ENCODE measurements at places on chromosomes 1 and 21.

DNA sequence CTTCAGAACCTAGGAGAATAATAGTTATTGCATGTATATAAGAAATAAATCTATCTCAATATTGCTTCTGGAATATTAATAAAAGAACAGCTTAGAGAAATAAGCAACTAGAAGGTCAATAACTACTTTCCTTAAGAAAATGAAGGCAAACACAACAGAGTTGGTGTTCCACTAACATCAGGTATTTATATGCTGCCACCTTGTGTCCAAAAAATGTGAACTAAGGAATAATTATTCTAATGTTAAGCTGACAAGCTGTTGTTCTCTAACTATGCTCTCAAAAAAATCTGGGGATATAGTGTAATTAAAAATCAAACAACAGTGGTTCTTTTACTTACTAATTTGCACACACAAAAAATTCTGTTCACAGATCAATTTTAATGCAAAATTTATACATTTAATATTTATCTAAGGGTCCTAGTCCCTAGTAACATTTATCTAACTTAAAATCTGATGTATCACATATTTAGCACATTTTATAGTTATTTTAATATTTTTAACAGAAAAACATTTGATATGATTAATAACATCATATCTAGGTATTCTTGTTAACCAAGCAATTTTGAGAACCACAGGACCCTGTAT is 39.6 kb downstream of the UCHL5 start:
- DNase-seq = no peak

GRCh38 chr1:14887764-14888350 is 265.7 kb upstream of the TMEM51 start:
- no peak for DNase-seq

DNA sequence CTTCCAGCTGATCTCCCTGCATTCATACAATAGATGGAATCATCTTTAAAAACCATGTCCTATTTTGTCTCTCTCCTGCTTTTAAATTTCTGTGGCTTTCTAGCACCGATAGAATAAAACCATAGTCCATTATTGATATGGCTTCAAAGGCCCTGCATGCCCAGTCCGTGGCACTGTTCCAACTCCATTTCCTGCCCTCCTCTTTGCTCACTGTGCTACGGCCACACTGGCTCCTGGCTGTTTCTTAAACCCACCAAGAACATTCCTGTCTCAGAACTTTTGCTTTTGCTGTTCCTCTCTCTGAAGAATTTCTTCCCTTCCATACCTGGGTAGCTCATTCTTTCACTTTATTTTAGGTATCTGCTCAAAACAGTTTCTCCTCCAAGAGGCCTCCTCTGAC is 7.2 kb downstream of the SLAMF1 start:
- no peak for DNase-seq

GRCh38 chr1:233654658-233655280 is 40.9 kb downstream of the KCNK1 start:
- no peak for DNase-seq

DNA sequence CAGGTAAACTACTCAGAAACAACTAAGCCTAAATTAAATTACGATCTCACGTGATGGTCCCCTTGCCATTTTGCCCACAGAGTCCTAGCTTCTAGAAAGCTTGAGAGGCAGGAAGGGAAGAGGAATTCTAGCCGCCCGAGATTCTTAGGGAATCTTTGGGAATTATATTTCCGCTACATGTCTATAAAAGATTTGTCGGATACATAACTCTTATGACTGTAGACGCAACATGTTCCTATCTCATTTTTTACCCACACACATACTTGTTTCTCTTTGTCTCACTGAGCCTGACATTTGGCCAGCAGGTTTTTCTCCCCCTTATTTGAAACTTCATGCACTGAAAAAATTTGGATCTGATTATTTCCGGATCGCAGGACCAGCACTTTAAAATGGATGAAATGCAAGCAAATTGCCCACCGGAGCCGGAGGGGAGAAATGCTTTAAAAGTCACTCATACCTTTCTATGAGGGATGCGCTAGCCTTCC is 5.5 kb downstream of the GLIS1 start:
- no peak for DNase-seq

DNA sequence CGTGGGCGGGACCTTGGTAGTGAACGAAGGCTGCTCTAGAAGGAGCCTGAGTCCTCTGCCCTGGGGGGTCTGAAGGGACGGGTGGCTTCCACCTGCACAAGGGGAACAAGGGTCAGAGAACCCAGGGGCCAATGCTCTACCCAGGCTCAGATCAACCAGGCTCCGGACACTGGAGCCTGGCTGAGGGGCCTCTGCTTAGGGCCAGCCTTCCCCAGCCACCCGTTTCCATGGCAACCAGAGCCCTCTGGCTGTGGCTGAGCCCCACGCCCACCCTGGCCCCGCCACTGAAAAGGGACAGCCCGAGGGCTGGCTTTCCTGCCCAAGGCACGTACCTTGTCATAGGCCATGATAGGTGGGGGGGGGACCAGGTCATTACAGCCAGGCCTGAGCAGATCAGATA is 724.6 kb downstream of the PTPRU start:
- DNase-seq = no peak

DNA sequence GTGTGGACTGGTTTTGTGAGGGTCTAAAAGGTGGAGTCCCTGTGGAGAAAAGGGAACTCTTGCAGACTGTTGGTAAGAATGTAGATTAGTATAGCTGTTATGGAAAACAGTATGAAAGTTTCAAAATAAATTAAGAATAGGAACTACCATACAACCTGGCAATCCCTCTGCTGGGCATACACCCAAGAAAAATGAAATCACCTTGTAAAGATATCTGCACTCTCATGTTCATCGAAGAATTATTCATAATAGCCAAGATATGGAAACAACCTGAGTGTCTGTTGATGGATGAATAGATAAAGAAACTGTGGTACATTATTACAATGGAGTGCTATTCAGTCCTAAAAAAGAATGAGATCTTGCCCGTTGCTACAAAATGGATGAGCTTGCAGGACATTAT is 109.6 kb downstream of the TBX19 start:
- DNase-seq = no peak

DNA sequence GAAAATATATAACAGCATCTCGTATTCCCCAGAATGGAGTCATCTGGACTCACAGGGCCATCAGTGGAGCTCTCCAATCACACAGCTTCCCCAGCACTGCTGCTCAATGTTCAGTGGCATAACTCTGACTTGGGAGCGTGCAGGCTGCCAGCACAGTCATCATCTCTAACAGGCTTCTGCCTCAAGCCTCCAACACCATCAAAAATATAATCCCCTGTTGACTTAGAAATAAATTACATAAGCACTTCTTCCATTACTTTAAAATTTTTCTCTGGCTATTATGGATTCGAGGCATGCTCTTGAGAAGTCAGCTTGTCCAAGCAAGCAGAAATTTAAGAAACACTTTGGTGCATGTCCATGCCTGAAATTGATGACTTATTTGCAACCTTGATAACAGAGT is 6.2 kb downstream of the DUSP23 start:
- no peak for DNase-seq

GRCh38 chr1:192201303-192201702 is 43.0 kb downstream of the RGS18 start:
- no peak for DNase-seq

- no peak for DNase-seq
Measured at GRCh38 chr1:22731924-22732720, 21.5 kb downstream of the EPHB2 start.

- no peak for DNase-seq
Measured at GRCh38 chr1:8027748-8028570, 1.9 kb upstream of the ERRFI1 start.

DNA sequence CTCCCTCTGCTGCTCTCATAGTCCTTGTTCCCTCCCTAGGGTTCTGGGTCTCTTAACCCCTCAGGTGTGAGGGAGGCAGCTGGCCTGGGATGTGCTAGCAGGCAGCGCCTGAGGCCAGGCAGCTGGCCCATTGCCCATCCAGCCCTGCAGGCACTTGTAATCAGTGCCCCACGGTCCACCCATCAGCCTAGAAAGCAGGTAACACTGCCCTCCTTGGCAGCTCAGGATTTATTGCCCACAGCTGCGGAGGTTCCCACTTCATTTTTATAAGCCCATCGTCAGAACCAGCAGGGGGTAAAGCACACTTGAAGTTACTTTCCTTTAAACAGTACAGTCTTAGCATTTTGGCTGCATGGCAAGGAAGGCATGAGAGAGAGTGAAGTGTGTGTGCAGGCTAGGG is 70.6 kb downstream of the TMEM53 start:
- no peak for DNase-seq

- no peak for DNase-seq
Measured at GRCh38 chr21:35244514-35244913, 195.4 kb upstream of the RUNX1 start.

- DNase-seq = no peak
Measured at GRCh38 chr1:58907398-58907797, 123.6 kb upstream of the JUN start.

GRCh38 chr1:43554444-43554992 is 23.8 kb downstream of the PTPRF start:
- peak; percentile 19 for DNase-seq

- DNase-seq = no peak
Measured at GRCh38 chr1:169835647-169836046, 40.9 kb upstream of the METTL18 start.

DNA sequence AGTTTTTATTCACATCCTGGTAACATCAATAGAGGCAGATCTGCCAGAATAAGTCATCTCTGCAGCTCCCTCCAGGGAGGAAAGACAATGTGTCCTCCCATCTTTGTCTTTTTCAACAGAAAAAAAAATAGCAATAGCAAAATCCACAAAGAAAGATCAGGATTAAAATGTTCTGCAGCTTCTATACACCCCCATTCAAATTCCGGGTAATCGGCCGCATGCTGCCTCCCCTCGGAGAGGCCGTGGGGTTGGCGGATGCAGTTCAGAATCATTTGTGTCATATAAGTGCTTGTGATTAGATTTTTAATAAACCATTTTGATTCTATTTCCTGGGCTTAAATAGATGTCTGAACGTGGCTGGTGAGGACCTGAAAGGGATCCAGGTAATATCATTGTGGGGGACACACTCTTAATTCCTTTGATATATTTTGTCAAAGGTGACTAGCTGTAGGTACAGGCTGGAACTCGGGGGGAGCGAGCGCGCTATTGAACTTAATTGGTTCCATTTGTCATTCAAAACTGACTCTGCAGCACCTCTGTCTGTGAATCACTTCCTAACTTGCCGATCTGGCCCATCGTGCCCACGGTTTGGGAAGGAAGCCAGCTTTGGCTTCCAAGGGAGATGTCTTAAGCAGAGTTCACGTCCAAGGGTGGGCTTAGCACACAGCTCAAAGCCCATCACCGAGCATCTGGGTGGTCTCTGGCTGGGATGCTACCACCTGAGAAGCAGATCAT is 85.6 kb upstream of the ARHGEF16 start:
- DNase-seq = no peak

DNA sequence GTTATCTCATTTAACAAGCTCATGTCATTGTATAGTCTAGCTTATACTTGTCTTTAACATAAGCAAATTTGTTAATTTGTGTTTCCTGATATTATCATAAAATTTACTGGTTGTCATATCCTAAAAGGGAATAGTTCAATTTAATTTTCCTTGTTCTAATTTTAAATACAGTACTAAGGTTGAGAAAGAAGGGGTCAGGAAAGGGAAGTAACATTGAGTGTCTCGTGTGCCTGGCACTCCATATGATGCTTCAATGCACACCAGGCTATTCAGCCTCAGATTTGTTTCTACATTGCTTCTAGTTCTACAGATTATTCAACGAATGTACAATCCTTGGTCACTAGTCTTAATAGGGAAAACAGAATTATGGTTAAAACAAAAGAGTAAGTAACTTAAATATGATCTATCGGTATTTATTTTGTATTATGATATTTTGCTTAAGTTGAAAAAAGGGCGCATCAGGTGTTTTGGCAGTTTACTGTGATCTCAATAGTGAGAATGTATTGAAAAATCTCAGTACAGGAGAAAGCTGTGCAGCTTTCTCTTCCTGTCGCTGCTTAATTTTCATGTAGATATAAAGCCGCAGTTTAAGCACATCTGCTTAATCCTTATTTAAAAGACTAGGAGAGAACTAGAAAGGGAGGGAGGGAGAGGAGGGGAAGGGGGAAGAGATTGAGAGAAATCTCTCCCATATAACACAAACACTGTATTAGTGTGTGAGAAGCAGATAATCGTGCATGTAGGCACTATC is 13.0 kb downstream of the PTPRC start:
- DNase-seq = no peak

DNA sequence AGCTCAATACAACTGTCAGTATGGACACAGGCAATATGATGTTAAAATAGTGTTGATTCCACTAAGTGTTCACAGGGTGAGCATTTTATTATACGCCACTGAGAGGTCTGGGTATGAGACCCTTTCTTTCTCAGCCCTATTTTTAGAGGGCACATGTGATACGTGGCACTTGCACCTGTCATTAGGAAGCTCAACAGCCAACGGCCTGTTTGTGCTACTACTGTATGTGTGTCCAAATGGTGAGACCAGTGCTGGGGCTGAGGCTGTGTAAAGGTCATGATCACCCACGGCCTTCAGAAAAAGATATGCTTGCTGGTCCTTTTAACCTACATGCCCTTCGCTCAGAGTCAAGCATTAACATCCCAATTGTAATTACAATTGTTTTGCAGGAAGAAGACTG is 176.2 kb downstream of the DUSP10 start:
- DNase-seq = no peak

DNA sequence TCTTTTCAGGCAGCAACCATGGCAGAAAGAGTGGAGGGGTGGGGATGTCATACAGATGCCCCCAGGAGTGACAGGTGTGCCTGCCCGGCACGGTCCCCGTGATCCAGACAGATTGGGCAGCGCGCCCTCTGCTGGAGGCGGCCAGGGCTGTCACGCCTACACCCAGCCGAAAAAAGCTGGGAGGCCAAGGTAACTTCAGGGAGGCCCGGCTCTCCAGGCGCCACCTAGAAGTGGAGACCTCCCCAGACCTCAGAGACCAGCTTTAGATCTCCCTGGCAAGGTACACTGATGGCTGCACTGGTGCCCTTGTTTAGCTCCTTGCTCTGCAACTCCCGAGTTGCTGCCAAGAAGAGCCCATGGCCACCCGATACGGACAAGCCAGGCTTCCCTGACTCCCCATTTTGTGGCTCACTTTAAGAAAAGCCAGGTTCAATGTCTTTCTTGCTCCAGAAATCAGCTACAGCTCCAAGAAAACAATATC is 6.6 kb downstream of the GOLT1A start:
- DNase-seq = peak; percentile 73

Measured in activated gamma-delta T cell treated with Interleukin-2 at 50 U/mL for 16 hours (primary cell).